CD4-positive, alpha-beta T cell treated with Interleukin-2 at 100 ng/mL for 4 hours (primary cell): ENCODE measurements at places on chromosomes 12 and 14.

- no peak for DNase-seq
Measured at GRCh38 chr14:89695846-89696245, 258.7 kb downstream of the EFCAB11 start.

DNA sequence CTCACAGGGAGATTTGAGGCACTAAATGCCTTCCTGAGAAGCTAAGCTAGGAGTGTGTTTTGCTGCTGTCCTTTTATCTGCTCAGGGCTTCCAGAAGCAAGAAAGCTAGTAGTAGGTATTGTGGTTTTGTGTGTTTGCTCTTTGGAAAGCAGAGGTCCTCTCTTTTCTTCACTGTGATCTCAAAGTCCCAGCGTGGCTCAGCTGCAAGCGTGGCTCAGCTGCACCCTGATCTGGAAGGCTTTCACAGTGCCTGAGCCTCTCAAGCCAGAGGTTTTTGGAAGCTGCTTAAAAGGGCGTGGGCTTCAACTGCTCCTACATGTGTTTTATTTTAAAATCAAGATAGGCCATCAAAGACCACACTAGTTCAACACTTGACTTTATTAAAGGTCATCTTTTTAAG, 337.4 kb upstream of the RGS6 start:
- no peak for DNase-seq

GRCh38 chr12:56763753-56764657, 881 bp downstream of the HSD17B6 start:
- no peak for DNase-seq

DNA sequence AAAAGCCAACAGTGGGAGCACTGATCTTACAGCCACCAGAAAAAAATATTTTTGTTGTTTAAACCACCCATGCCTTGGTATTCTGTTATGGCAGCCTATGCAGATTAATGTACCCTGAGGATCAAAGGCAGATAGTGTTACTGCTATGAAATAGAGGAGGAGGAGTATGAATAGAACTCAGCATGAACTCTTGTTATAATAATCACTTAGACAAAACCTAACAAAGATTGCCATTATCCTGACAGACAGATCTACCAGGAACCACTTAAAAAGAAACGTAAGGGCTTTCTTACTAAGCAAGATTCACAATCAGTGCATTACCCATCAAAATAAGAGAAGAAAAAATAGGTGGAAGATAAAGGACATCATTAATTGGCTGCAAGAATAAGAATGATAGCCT, 558.3 kb downstream of the GALC start:
- DNase-seq = no peak

- DNase-seq = no peak
Measured at GRCh38 chr12:19220205-19220604, 90.7 kb downstream of the PLEKHA5 start.

DNA sequence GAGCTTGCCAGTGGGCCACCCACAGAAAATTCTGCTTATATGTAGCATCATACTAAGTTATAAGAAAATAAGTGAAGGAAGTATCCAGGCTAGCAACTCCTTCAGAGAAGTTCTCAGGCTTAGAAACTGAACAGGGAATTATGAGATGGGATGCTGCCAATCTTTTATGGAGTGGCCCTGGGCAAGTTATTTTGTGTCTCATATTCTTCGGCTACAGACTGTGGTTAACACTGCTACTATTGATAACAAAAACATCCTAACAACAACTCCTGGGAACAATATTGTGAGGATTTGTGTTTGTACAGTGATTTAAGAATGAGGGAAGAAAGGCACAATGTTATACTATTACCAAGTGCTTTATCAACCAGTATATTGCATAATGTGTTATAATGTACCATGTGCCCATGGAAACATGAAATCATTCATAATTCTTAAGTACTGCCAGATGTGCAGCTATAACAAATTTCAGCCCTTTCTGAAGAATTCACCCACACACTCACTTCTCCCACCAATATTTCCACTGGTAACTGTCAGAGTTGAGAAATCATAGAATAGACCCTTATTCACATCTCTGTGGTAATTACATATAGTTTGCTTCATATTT, 113.3 kb upstream of the SOX5 start:
- DNase-seq = no peak

GRCh38 chr14:32656601-32657000, 282.1 kb upstream of the NPAS3 start:
- no peak for DNase-seq

DNA sequence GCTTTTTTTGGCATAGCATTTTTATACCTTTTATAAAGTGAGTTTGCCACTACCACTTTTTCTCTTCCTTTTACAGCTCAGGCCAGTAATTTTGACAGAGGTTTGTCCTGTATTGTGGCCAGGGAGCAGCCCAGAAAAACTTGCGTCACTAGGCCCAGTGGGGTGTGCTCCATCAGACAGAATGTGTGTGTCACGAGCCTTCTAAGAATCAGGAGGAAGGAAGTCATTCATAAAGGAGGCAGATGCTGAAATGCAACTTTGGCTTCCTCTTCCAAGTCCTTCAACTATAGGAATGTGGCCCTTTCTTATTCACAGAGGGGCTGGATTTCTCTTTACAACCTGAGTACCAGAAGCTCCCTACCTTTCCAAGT, 10.1 kb upstream of the RAB35 start:
- DNase-seq = no peak

DNA sequence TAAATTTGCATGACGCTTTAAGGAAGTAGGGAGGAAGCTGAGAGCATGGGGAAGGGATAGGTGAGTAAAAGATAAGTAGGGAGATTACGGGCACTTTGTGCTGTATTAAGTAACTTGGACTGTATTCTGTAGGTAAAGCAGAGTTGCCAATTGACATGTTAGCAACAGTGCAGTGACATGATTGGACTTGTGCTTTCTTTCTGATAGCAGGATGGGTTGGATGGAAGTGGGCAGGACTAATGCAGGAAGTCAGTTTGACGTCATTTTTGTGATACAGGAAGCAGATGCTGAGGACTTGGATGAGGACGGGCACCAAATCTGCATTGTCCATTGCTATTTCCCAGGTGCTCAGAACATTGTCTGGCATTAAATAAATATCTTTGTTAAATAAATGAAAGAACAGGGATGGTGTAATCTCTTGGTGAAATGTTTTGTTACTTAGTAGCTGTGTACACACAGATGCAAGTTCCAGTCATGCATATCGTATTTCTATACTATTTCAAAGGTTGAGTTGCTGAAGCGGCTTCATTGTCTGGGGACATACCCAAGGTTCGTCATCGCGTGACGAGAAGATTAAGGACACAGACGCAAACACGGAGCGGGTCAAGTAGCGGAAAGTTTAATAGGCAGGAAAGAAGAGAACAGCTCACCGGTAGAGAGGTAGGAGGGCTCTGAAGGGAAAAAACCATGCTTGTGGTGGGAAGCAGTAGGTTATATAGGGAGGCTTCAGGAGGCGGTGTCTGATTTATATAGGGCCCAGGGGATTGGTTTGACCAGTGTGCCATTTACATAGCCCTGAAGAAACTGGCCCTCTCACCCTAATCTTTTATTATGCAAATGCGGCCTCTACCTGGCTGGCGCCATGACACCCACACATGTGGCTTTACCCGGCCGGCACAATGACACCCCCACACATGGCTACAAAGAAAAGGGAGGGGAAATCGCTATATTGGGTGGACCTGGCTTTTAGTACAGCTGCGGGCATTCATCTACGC, 30.7 kb downstream of the GUCY2C start:
- no peak for DNase-seq

DNA sequence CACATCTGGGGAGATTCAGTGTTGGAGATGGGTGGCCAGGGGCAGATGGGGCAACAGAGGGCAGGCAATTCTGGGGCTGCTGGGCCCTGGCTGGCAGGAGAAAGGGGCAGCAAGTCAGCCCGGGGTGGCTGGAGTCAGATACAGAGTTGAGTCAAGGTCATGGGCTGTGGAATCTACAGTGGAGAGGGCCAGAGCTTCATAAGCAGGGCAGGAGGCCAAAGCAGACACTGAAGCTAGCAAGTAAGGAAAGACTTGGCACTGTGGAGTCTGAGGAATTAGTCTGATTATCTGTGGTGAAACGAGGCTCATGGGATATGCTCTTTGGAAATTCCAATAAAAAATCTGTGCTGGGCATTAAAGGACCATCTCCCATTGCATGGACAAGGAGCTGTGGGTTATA, 95.5 kb downstream of the TMX1 start:
- no peak for DNase-seq

- DNase-seq = no peak
Measured at GRCh38 chr14:33406766-33407165, 468.1 kb downstream of the NPAS3 start.

- DNase-seq = no peak
Measured at GRCh38 chr14:48304729-48305128, 629.3 kb upstream of the MDGA2 start.

DNA sequence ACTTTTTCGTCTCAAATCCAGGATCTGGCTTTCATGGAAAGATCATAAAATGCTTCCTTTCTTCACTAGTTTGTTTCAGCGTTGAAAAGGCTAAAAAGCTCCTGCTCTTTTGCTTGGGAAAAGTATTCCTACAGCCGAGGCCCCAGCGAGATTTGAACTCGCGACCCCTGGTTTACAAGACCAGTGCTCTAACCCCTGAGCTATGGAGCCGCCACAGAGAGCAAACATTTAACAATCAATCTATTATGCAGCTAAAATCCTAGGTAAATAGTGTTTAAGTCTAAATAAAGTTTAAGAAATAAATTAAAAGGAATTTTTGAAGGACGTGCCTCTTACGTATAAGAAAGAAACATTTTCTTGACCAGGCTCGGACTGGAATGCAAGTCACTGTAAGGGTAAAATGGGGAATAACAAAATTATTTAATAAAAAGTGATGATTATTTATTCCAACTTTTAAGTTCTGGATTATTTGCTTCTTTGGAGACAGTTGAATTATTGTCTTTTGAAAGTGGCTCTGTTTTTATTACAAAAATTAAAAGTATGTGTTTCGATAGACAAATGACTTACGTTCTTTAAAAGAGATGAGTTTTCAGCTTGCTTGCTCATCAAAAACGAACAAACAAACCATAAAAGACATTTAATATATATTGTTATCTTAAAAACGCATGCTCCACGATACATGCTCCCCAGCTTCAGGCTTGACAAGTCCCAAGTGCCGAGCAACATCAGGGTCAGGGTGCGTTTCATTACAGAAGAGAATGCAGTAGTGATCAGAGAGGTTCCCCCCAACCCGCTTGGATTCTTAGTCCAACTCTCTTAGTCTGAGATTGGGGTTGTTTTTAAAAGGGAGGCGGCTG, 10.2 kb downstream of the OR6S1 start:
- DNase-seq = peak; percentile 61

DNA sequence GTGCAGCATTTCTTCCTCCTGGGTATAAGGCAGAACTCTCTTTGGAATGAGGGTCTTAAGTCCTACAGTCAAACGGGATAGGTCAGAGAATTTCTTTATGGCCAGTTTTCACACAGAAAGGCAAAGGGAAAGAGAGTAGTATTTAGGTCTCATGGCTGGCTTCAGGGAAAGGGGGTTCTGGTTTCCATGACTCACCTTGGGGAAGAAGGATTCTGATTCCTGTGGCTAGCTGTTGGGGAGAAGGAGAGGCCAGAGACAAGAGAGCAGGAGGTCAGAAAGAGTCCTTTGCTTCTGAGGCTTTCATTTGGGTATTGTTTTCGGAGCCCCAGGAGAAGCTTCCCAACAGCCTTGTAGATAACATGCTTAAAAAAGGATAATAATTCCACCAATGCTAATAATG, 332.5 kb downstream of the NPAS3 start:
- DNase-seq = no peak

GRCh38 chr14:97276573-97276972, 479.4 kb downstream of the VRK1 start:
- no peak for DNase-seq

DNA sequence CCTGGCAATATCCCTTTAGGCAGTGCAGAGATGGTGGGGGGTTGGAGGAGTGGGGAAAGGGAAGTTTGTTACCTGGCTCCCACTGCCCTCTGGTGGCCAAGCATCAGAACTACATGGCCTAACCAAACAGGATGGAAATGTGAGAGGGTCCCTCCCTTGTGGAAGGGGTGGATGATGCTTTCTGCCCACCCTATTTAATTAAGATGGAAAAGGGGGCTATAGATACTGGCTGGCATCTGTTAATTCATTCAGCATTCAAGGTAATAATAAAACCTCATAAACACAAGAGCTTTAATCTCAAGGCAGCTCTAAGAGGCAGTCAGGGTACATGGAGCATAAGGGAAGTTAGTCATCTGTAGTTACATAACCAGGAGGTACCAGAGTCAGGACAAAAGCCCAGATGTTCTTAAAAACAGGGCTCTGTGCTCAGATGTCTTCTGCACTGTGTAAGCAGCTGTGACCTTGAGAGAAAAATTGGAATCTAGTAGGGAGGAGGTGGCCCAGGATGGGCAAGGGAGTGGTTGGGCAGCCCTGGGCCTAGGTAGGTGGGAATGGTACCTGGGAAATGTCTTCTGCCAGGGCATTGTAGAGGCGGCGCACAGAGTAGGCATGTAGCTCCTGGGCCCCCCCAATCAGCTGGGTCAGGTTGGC, 4.6 kb downstream of the AP1G2 start:
- DNase-seq = peak; percentile 68

GRCh38 chr14:50806241-50806933, 24.6 kb downstream of the NIN start:
- no peak for DNase-seq

GRCh38 chr14:58560208-58560607, 77.6 kb upstream of the DACT1 start:
- DNase-seq = no peak

DNA sequence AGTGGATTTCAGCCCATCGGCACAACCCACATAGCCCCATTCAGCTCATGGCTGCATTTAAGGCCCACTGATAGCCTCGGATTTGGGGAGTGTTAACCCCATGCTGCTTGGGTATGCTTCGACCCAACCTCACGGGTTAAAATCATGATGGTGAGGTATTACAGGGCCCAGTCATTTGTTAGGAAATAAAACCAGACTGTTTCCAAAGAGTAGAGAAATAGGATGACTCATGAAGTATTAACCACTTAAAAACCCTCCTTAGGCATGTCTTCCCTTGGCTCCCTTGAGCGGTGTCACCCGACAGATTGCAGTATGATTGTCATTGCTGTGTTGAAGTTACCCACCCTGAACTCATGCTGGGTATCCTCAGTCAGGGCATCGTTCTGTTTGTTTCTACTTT, 289.1 kb downstream of the CACNA1C start:
- DNase-seq = no peak
